ENCODE measurements at places on chromosomes 16 and 17.

DNA sequence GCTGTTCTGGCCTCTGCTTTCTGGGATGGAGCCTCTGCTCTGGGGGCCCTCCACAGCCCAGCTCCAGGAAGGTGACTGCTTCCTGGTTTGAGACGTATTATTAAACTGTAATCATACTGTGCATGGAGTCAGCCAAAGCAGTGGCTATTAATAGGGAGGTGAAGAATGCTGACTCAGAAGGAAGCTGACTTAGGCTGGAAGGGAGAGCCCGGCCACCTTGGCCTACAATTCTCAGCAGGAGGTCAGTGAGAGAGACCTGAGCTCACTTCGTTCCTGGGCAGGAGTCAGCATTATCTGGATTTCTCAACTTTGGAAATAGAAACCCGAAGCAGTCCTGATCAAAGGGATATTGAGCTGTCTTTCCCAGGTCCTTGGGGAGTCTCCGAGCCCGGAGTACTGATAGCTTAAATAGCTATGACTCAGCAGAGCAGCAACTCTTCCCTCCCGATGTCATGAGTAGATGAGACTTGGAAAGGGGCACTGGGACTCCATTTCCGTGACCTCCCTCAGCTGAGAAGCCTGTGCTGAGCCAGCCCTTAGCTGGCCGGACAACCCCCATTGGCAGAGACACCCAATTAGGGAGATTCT lies 91.8 kb downstream of the YPEL2 start:
- no peak for DNase-seq

- no peak for DNase-seq
Measured at GRCh38 chr17:19760746-19761145, 12.6 kb upstream of the ALDH3A1 start.

DNA sequence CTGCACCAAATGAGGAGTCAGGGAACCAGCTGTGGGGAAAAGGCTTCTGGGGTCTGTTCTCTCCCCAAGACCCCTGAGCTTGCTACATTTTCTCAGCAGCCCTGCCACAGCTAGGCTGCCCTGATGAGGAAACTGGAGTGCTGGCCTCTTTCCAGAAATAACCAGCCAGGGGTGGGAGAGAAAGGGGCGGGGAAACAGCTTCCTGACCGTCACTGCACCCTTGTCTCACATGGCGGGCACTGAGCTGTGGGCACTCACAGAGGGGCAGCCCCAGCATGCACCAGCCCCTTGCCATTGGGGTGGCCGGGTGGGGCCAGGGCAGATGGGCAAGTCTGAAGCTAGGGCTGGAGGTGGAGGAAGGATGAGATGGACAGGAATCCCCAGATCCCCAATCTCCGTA lies 2.9 kb downstream of the SRL start:
- no peak for DNase-seq

- no peak for DNase-seq
Measured at GRCh38 chr17:68497885-68498319, 14.3 kb upstream of the PRKAR1A start.

DNA sequence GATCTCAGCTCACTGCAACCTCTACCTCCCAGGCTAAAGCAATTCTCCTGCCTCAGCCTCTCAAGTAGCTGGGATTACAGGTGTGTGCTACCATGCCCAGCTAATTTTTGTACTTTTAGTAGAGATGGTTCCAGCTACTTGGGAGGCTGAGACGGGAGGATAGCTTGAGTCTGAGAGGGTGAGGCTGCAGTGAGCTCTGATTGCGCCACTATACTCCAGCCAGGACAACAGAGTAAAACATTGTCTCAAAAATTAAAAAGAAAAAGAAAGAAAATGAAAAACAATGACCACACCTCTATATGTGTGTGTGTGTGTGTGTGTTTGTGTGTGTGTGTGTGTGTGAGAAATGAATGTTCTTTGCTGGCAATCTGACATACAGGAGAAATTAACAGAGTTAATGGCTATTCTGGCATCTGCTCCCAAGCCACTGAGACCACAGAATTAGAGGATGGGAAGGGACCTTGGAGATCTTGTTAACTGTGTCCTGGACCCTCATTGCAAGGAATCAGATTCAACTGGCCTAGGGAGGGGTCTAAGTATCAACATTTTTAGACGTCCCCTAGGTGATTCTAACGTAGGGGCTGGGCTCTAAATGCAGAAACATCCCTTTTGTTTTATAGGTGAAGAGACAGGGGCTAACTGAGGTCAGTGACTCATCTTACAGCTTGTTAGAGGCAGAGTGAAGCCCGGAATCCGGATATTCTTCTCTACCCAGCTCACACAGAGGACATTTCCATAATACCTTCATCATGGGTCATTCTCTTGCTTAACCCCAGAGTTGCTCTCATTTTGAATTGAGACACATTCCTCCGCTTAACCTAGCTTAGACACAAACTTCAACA lies 16.4 kb upstream of the MARCHF10 start:
- DNase-seq = no peak
